ENCODE measurements at places on chromosomes 16 and 17.

DNA sequence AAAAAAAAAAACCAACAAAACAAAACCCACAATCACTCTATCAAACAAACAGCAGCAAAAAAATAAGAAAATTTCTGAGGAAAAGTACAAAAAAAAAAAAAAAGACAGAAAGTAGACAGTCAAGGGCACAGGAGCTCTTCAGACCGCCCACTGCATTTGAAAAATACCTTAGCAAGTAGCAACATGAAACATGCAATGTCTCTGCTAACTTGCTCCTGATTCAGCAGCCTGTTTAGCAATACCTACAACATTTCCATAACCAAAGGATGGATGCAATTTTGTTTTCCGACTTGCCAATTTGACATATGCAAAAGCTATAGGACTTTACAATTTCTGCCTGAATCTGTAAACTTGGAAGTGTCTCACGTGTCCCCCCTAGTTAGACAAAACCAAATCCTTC is 57.4 kb downstream of the SYNRG start:
- DNase-seq = no peak

GRCh38 chr16:2472885-2473445 is 1.9 kb downstream of the NTN3 start:
- no peak for DNase-seq

DNA sequence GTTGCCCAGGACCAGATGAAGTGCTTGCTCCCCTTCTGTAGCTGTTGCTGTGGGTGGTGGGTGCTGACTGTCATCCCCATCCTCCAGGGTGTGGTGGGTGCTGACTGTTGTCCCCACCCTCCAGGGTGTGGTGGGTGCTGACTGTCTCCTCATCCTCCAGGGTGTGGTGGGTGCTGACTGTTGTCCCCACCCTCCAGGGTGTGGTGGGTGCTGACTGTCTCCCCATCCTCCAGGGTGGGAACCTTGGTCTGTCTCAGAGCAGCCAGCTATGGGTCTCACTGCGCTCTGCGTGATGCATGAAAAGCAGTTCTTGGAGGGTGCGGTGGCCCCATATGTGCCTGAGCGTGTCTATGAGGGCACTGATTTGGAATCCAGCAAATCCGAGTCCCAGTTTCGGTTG is 163.8 kb downstream of the RPTOR start:
- no peak for DNase-seq

GRCh38 chr16:3099732-3100499 is 822 bp upstream of the ZSCAN10 start:
- DNase-seq = peak; percentile 86

- no peak for DNase-seq
These were observed 557.2 kb downstream of the TOX3 start for GRCh38 chr16:51989637-51990230.

- no peak for DNase-seq
These were observed 221.6 kb downstream of the FTO start for GRCh38 chr16:53925526-53925925.

- DNase-seq = peak; percentile 49
These were observed 134.6 kb downstream of the CLEC16A start for GRCh38 chr16:11078812-11079459.

DNA sequence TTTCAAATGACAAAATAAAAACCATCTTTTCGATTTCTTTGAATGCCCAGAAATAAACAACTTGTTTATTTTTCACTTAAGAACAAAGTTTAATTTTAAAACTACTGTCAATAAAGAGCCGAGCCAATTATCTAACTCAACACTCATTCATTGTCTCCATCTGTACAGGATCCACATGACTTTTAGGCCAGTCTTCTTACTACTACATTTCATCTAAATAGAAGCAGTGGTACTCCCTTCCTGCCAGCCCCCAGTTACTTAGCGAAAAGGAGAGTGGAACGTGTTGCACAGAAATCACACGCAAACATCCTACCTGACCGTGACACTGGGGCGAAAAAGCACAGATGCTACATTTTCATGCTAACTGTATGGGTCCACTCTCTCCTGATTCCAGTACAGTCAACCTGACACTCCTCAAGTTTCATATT is 1.2 kb downstream of the GNA13 start:
- DNase-seq = no peak

Measured in left forelimb (tissue), 1 donor.